ENCODE measurements at places on chromosomes 6 and 20. TPM values are rescaled to one million over a fixed set of nuclear protein-coding genes. Genes with fewer than 3 reads are reported as not detected.

TMEM74B gene
- total RNA-seq = not detected

BPIFA2 gene
- not detected for total RNA-seq

MAS1 gene
- total RNA-seq = not detected

PPP1R14C gene
- 4.6 TPM for total RNA-seq

PNLDC1 gene
- total RNA-seq = not detected

Measured in A673 (cell line).